NCI-H2227 treated with DMSO at 0.1 percent for 48 hours (cell line): ENCODE measurements at places on chromosomes 1 and 21.
A peak's percentile ranks its signal among the peaks of the same experiment; 100 is the strongest.

DNA sequence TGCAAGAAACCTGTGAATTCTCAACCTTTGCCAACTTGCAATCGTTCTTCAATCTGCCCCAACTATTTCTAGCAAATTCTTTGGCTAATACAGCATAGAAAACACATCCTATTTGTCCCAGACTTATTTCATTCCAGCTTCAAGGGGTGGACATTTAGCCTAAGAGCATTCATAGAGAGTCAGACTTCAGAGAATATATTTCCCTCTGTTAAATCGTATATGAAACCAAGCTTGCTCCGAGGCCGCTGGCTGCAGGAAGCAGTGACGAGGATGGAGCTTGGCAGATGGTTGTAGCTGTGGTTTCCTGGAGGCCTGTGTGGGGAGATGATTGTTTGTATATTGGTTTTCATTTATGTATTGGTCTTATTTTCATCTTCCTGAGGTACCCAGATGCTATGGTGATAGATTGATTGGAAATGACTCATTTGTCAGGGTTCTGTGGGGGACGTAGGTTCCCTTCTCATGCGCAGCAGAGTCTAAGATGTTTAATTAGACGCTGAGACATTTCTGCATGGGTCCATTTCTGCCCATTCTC is 26.1 kb downstream of the MAN1C1 start:
- no peak for DNase-seq

- DNase-seq: no peak
These were observed 6.5 kb downstream of the LCE7A start for GRCh38 chr1:152866321-152866720.

- no peak for DNase-seq
These were observed 15.9 kb upstream of the FASLG start for GRCh38 chr1:172642970-172643369.

DNA sequence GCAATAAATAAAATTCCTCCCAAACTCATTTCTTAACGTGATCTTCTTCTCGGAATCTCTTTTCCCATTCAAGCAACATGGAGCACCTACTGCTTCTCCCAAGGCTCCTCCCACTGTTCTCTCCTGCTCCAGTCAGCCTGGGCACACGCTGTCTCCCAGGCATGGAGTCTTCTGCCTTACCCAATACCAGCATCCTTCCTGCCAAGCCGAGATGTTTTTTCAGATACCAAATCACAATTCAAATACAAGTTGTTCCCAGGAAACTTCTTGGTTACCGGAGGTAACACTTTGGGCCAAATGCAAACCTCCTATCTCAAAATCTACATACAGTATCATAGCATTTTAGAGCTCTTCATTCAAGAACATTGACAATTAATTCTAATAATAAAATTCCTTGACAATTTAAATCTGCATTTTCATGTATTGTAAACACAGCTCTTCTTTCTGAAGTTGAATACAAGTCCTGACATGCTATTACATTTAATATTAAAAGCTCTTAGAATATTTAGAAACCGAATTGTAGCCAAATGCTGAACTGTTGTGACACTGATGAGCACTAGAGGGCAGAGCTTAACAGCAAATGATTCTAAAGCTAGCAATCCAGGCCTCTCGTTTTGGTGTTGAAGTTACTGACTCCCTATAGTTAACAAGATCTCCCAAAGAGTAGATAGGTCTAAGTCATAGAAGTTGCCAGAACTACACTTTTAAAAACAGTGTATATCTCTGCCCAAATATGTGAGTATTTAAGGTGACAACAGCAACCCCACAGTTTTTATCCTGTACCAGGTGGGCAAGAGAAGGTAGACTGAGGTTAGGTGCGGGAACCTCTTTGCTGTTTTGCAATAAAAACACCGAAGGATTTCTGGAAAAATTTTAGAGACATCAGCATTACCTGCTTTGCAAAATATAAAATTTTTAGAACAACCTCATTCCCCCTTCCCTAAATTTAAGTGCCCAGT is 52.3 kb downstream of the BCAR3 start:
- peak; percentile 77 for DNase-seq

GRCh38 chr1:114702737-114703136 is 7.4 kb upstream of the AMPD1 start:
- DNase-seq: no peak

DNA sequence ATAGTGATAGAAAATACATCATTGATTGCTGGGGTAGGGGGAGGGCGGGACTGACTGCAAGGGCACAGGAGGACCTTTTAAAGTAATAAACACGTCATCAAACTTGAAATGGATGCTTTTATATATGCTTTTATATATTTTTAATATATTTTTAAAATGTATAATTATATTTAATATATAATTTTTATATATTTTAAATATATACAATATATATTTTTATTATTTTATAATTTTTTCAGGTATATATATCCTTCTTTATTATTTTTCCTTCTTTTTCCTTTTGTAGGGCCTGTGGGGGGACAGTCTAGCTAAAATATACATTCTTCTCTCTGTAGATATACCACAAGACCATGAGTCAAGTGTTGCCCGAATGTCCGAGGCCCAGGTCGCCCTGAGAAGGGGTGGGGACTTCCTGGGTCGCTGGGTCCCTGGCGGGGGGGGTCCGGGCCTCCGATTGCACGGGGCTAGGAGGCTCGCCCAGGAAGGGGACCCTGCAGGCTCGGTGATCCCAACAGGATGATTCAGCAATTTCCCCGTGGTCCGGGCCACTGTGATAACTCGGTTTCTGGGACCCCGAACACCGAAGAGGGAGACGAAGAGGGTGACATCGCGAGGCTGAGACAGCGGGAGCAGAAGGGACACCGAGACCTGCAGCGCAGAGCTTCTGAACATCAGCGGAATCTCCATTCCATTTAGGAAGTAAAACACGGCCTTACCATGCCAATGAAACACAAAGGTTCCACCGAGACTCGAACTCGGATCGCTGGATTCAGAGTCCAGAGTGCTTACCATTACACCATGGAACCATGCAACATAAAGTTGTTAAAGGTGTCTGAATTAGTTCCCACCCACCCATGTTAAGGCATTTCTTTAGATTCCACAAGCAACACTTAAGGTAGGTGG is 112.5 kb upstream of the NBPF11 start:
- DNase-seq: no peak
